Camera-type eye (tissue), 1 donor: ENCODE measurements at places on chromosomes 7 and 10. TPM values are rescaled to one million over a fixed set of nuclear protein-coding genes. Genes with fewer than 3 reads are reported as not detected.

TMEM270 gene
- not detected for total RNA-seq

RBP4 gene
- 7.0 TPM for total RNA-seq

HABP2 gene
- total RNA-seq: not detected

OR9A2 gene
- total RNA-seq: not detected

SLC39A12 gene
- total RNA-seq: 18.0 TPM

FLNC gene
- total RNA-seq: 92.8 TPM

KAZALD1 gene
- total RNA-seq: 24.5 TPM

ADAM8 gene
- total RNA-seq: 4.0 TPM

DOCK1 gene
- 77.0 TPM for total RNA-seq

ASIC3 gene
- 4.4 TPM for total RNA-seq

ZSCAN21 gene
- total RNA-seq: 19.7 TPM

AUTS2 gene
- total RNA-seq: 147 TPM
